Caco-2 (cell line): ENCODE measurements at places on chromosomes 5 and 9.

GRCh38 chr9:4929917-4930316, 55.2 kb upstream of the JAK2 start:
- DNase-seq: no peak

DNA sequence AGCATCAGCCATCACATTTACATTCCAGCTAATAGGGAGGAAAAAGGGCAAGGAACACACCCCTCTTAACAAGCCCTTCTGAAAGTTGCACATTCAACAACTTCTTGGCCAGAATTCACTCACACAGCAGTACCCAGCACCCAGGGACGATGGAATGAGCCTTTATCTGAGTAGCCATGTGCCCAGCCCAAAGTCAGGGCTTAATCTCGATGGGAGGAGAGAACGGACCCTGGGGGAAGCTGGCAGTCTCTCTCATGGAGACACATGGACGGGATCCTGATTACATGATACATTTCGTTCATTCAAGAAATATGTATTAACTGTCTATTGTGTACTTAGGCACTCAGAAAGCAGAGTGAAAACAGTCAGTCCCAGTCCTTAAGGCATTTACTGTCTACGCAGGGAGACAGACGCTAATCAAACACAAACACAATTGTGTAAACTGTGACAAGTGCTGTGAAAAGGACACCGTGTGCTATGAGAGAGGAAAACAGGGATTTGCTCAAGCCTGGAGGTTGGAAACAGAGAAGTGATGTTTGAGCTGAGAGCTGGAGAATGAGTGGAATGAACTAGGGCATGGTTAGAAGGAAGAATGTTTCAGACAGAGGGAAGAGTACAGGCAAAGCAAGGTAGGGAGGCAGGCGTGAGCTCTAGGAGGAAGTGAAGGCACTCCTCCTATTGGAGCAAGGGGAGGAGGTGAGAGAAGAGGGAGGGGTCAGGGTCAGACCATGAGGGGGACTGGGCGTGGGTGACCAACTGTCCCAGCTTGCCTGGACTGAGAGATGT, 7.4 kb downstream of the OTULINL start:
- DNase-seq: no peak

DNA sequence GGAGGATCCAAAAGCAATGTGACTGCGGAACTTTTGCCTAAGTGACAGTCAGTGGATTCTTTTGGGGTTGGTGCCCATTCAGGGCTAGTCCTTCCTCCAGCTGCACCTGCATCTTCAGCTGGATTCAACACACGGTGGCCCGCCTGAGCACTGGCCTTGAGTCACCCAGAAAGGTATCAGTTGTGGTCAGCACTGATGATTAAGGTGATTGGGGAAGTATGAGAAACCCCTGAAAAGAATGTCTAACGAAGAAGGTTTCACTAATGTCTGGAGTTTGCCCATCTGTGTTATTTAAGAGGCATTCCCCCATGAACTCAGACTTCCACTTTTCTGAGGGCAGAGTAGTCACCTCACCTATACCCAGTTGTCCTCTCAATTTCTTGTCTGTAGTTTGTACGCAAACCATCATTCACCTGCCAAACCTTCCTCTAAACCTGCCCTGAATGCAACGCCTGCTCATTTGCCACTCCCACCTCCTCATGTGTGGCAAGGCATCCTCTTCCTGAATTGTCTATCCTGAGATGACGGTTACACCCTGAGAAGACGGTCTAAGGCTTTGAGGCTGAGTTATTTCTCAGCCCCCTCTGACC, 27.2 kb downstream of the CSF2 start:
- DNase-seq: no peak

DNA sequence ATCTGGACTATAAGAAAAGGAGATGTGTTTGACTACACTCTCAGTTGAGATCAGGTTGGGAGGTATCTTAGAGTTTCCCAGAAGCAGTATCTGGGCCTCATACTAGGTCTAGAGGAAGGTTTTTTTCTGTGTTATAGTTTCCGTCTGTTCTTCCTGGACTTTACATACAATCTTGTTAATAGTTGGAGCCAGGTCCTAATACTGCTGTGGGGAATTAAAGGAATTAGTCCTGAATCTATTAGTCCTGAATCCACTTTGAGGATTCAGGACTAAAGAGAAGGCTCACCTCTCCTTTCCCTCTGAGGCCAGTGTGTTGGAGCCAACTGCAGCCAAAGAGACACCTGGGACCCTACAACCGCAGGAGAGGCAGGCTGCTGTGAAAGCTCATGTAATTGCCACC, 445.7 kb upstream of the CLINT1 start:
- no peak for DNase-seq
